ENCODE measurements at places on chromosomes 6 and 20. TPM values are rescaled to one million over a fixed set of nuclear protein-coding genes. Genes with fewer than 3 reads are reported as not detected.

HLA-E gene
- total RNA-seq: 231 TPM

NKX2-2 gene
- not detected for total RNA-seq

FABP7 gene
- total RNA-seq: not detected

PHIP gene
- total RNA-seq: 6.6 TPM

OR2H1 gene
- not detected for total RNA-seq

EDN1 gene
- total RNA-seq: under 0.01 TPM

TDRD6 gene
- not detected for total RNA-seq

GPX5 gene
- total RNA-seq: not detected

FAM162B gene
- total RNA-seq: 7.8 TPM

NKAIN4 gene
- total RNA-seq: not detected
